ENCODE measurements at places on chromosomes 13 and 19.

- peak; percentile 84 for DNase-seq
Observed at GRCh38 chr13:42333613-42334328, 61.8 kb downstream of the AKAP11 start.

GRCh38 chr19:49927526-49928264, 1.3 kb upstream of the ATF5 start:
- no peak for DNase-seq

DNA sequence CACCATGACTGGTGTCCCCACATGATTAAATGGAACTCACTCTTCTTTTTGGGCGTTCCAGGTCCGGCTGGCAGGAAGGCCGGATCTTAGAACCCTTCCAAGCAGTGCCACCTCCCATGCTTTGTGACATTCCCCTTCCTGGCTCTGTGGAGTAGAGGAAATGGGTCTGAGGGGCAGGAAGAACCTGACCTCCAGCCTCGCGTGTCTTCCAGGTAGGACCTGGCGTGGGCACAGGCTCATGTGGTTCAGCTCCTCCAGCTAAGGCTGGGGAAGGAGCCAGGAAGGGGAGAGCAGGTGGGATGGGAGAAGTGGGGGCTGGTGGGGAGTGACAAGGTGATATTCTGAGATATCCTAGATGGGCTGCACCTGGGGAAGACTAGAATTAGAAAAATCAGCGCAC, 2.1 kb downstream of the TMEM255B start:
- DNase-seq = no peak

- no peak for DNase-seq
Observed at GRCh38 chr19:56538254-56538760, 441 bp upstream of the ZFP28 start.

GRCh38 chr13:59865398-59865797, 298.3 kb downstream of the DIAPH3 start:
- no peak for DNase-seq

DNA sequence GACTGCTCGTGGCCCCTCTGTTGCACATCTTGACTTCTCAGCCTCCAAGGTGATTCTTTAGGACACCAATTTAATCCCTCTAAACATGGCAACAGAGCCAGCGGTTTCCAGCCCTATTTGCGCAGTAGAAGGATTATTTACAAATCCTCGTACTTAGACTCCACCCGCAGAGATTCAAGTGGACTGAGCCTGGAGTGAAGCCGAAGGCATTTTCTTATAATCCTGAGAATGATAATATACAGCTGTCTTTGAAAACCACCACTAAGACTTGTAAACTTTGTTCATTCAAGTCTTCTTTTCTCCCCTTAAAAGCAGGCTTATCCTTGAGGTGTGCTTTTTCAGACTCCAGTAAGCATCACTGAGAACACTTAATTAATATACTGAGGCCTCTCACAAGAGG, 4.8 kb upstream of the DPRX start:
- no peak for DNase-seq

GRCh38 chr13:42929886-42930535, 62.0 kb downstream of the EPSTI1 start:
- no peak for DNase-seq

DNA sequence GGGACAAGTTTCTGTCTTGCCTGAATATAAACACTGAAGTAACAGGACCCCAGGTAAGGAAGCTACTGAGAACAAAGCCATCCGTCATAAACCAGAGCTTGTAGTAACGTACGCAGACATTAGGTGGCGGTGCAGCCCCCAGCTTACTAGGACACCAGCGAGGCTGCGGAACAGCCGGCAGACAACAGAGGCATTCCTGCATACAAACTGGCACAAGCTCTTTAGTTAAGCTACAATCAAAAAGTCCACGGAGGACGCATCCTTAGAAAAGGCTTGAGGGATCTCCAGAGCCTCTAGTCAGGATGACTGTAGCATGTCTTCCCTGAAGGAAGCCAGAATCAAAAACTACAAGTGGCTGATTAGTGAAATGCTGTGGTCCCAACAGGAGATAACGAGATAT, 26.2 kb downstream of the ZNF160 start:
- peak; percentile 60 for DNase-seq

DNA sequence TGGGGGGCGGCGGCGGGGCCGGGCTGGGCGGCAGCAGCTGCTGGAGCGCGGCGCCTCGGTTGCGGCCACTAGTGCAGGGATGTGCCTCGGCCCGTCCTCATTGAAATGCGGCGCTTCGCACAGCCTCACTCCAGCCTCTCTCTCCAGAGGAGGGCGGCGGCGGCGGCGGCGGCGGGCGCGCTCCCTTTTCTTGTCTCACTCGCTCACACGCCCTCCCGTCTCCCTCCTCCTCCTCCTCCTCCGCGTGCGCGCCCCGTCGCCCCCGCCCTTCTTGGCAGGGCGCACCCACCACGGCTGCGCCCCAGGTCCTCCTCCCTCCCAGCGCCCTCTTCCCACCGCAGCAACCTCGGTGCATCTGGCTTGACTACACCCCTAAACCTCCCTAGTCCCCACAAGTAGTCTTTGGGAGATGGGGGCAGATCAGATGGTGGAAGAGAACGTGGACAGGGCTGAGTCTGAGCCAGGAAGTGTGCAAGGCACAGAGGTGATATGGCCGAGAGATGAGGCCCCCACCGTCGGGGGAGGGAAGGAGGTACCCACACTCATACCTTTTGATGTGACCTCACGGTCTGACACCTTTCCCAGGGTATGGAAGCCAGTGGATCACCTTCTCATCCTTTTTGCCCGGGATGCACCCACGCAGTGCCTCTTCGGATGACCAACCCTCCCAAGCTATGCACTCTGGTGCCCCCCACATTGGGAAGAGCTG, at the start of gene DCLK1:
DCLK1 (minus strand) TSS at position 161 of the 709 bp plus-strand sequence.
- no peak for DNase-seq

DNA sequence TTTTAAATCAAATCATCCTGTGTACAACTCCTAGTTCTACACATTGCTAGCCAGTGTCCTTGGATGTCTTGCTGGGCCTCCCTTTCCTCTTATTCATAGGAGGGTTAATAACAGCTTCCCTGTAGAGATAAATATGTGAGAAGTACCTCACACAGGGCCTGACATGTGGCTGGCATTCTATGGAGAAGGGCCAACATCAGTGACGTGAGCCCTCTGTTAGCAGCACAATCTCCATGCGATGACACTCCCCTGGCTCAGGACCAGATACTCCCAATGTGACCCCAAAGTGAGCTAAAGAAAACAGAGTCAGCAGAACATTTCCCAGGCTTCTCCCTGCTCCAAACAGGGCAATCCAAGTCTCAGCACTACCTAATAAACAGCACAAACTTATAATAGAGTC, 818.4 kb downstream of the DIAPH3 start:
- no peak for DNase-seq

DNA sequence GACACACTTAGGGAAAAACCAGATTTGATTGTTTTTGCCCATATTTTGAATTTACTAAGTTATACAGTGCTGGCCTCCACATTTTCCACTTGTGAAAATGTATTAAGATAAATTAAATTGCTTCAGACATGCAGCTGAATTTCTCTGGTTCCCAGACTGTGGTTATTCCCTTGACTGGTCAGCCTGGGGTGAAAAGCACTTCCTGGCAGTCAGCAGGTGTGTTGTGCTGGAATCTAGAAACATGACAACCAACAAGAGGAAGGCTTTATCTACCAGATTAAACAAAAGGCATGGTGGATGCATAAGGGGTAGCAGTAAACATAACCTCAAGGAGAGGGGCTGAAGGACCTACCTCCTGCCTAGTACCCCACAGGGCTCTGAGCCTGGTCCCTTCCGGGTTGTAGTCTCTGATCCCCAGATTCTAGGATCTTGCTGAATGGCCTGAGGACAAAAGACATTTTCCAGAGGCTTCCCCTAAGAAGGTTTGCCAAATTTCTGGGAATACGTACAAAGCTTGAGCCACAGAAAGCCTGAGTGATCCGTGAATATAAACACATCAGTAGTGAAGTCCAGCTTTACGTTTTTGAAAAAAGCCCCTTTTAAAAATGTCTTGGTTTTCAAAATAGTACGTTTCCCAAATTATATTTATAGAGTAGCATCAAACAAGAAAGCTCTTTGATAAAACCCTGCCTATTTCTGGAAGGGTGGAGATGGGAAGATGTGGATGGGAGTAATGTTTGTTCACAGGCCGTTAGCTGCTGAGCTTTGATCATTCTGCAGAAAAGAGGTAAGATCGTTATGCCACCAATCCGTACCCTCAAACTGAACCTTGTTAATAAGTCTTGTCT, 133.4 kb downstream of the LACC1 start:
- no peak for DNase-seq

DNA sequence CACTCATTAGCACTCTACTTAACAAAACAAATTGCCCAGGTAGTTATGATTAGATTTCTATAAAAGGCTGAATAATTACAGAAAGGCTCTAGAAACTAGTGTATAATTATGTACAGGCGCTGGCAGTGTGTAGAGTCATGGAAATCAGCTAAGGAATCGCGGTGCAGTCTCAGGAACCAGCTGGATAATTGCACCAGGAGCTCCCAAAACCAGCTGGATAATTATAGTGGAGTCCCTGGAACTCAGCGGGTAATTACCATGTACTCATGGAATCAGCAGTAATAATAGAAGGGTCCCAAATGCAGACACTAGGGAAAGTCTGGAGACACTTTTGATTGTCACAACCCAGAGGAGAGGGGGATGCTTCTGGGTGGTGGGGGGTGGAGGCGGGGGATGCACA, 23.2 kb upstream of the TTYH1 start:
- no peak for DNase-seq

- no peak for DNase-seq
Observed at GRCh38 chr19:29524201-29524911, 1.4 kb upstream of the VSTM2B start.

DNA sequence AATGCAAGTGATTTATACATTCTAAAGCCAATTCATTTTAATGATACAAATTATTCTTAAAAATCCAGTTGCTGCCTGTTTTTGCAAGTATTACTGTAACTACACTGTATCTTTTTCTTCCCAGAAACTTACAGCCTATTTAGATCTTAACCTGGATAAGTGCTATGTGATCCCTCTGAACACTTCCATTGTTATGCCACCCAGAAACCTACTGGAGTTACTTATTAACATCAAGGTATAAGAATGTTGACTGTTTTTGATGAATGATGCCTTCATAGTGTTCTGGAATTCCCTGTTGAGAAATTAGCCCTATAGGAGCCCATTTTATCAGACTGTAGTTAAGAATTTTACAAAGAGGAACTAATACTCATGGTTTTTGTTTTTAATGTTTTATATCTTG, 25.0 kb downstream of the ITM2B start:
- no peak for DNase-seq

GRCh38 chr13:110978390-110978789, 63.5 kb upstream of the ANKRD10 start:
- no peak for DNase-seq

DNA sequence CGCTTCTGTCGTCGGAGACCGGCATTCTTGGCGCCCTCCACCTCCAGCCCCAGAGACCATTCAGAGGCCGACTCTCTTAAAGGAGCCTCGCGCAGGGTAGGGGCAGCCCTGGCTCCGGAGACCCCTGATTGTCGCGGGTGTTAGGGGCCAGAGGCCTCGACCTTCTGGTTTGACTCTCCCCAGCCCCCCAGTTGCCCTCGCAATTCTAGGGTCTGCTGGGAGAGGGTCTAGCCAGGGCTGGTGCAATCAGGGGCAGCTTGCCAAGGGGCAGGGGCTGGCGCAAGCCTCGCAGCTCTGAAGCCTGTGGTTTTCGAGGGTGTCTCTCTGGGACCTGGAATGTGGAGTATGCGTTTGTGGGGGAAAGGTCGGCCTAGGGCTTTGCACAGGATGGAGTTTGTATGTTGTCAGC, 1.6 kb upstream of the SLC7A10 start:
- no peak for DNase-seq

DNA sequence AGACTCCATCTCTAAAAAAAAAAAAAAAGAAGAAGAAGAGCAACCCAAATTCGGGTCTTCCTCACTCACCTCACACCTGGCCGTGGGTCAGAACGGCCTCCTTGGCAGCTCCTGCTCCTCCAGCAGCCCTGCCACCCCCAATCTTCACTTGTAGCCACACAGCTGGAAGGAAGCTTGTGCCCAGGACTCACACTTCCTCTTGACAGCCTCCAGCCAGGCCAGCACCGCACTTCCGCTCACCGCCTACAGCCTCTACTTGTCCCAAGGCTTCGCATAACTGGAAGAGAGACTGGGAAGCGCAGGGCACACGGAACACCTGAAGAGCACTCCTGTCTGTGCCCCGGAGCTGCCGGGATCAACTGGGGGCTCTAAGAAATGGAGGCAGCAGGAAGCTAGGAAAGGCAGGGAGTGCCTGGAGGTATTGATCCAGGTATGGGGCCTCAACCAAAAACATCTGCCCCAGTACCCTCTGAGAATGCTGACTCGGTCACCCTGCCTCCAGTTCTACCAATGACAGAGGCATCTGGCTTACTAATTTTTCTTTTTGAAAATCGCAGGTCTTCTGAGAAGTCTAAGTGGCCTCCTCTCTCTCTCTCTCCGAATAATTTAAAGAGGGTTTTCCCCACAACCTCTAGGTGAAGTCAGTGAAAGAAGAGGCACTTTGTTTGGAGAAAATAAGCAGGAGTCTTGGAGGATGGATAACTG, 31.1 kb upstream of the ATP12A start:
- no peak for DNase-seq

DNA sequence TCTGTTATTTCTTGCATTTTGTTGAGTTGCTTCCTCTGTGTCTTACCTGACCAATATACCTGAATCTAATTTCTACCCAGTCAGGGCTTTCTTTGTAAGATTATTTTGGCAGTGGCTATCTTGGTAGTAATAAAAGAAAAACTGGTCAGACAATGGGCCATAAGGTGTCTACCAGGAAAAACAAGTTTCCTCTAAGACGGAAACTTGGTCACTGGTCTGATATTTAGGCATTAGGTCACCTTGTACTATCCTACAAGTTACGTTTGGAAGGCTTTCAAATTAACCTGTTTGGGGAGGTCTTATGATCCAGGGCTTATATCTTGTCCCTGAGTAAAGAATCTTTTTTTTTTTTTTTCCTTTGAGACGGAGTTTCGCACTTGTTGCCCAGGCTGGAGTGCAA, 9.2 kb downstream of the ZNF823 start:
- DNase-seq = peak; percentile 10

DNA sequence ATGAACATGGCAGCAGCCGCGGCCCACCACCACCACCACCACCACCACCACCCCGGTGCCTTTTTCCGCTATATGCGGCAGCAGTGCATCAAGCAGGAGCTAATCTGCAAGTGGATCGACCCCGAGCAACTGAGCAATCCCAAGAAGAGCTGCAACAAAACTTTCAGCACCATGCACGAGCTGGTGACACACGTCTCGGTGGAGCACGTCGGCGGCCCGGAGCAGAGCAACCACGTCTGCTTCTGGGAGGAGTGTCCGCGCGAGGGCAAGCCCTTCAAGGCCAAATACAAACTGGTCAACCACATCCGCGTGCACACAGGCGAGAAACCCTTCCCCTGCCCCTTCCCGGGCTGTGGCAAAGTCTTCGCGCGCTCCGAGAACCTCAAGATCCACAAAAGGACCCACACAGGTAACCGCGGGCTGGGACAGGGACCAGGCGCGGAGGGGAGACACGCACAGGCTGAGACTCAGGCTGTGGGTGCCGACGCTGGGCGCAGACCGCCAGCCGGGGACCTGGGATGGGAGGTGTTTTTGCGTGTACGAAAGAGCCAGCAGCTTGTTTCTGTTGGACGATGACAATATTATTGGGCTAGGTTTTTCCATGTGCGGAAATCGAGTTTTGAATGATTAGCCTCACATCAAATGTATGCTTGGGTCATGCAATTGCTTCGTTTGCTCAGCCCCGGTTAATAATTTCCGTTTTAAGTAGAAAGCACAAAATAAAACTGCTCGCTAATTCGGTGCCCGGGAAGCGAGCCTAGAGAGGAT, 1.3 kb downstream of the ZIC2 start:
- DNase-seq = no peak

GRCh38 chr19:38047049-38047438, 140.0 kb downstream of the SIPA1L3 start:
- DNase-seq = peak; percentile 62

- DNase-seq = no peak
Observed at GRCh38 chr13:76884186-76884906, 1.9 kb downstream of the KCTD12 start.
